Astrocyte (in vitro differentiated cells and primary cell): ENCODE measurements at places on chromosomes 1 and 21.

GRCh38 chr1:236451796-236452373 lies 57.8 kb downstream of the EDARADD start:
- DNase-seq: no peak

DNA sequence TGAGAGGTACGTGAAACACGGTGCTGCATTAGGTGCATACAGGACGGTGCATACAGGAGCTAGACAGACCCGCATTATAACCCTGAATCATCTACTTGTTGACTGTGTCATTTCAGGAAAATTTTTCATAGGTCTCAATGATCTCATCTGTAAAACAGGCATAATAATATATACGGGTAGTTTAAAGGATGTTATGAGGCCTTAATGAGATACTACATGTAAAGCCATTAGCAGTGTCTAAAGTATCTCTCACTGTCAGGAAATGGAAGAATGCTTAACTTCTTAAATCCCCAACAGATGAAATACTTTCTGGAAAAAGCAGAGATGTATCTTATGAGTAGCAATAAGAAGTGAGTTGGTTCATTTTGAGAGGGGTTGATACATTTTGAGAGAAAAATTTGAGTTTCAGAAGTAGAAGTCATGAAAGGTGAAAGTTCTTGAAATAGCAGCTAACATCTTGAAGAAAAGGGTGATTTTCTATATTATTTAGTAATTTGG lies 669.6 kb downstream of the PTPRC start:
- DNase-seq: no peak

- DNase-seq: no peak
Measured at GRCh38 chr21:25097648-25098047, 509.6 kb downstream of the MRPL39 start.

DNA sequence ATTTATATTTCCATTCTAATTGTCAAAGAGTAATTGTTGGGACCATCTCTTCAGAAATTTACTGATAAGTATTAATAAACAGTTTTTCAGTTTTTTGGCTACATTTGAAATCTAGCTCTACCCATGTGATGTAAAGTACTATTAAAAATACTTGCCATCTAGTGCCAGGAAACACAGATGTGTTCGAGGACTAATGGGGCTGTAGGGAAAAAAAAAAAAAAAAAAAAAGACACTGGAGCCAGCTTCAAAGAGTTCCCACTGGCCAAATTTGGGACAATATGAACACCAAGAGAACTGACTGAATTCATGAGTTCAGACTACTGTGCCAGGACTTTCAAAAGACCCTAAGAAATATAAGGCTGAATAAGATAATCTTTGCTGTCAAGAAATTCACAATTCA lies 65.2 kb upstream of the GFI1 start:
- no peak for DNase-seq

DNA sequence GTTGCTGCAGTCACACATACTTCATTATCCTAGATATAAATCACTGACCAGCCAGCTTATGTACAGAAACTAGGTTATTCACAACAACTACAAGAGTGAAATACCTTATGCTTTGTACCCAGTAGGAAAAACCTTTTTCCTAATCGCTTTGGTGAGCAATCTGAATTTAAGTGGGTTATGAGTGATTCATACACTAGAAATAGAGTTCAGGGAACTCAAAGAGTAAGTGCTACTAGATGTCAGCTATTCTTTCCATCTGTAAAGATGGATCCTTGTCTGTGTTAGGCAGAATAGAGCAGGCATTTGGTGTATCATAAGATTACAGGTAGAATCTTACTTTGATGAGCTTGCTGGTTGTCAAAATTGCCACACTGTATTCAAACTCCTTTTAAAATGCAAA lies 101.9 kb downstream of the ZNF644 start:
- DNase-seq: peak; percentile 35

DNA sequence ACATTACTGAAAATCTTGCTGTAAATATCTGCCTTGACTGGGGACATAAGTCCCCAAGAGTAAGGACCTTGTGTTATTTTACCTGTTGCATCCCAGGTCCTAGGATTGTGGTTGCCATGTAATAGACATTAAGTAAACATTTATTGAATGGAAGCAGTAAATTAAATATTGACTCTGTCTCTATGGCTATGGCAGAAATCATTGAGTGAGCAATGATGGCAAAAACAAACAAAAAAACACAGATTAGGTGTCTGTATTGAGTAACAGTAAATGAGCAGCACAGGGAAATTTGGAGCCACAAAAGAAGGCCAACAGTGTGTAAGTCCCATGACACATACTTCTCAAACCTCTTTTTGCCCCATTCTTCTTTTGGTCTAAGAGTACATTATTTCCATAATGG lies 240.4 kb downstream of the NFIA start:
- no peak for DNase-seq

- DNase-seq: no peak
Measured at GRCh38 chr1:46585312-46585938, 18.6 kb downstream of the MKNK1 start.

GRCh38 chr1:28855469-28855951 lies 43.5 kb downstream of the OPRD1 start:
- no peak for DNase-seq

DNA sequence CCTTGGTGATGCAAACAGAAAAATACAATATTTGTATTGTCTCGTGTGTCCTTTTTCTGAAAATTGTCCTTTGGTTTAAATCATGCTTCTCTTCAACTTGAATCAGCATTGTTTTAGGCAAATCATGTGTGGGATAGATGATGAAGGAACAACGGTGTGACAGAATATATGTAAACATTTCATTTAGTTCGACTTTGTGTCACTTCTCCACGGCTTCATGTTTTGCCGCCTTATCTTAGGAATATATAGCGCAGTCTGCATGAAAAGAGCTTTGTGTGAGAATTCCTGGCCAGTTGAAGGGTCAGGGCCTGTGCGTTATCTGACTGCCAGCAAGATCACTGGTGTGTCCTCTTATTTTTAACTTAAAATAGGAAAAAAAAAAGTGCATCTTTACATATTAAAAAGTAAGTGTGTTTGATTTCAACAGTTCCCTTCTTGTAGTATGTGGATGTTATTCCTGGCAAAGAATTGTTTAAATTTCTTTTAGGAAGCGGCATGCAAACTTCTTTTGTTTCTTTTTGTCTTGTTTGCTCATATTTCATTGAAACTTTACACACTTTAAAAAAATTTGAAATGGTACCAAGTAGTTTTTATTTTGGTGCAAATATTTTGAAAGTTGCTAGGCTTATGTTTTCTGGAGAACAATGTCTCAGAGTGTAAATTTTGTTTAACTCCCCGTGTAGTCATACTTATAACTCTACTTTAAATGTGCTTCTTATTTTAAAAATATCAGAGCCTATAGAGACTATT lies 465.2 kb downstream of the USP25 start:
- DNase-seq: peak; percentile 45

DNA sequence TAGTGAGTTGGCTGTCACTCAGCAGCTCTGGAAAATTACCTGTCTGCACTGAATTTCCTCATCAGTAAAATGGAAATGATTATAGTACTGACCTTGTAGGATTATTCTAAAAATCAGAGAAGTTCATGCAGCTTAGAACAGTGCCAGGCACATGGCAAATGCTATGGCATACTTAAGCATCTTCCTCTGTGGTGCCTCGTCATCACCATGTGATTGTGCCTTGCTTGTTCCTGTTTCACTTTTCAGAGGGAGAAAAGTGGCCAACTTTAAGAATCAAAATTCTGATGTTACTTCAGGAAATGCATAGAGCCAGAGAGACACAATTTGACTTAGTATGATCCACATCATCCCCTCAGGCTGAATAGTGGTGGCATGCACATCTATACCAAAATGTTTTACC lies 203.6 kb downstream of the ROR1 start:
- DNase-seq: no peak

DNA sequence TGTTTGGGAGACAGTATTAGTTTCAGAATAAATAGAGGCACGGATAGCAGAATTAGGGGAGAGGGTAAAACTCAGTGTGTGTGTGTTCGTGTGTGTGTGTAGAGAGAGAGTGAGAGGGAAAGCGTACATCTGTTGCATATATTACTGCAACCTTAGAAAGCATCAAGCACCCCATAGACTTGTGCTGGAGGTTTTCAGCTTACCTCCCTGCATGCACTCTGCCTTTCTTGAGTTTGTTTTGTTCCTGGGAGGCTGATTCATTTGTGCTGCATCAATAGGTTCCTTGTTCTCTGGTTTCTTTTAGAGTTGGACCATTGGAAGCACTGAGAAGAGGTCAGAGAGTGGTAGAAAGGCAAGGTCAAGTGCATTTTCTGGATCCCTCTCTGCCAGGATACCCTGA lies 104.4 kb upstream of the KCNK1 start:
- DNase-seq: no peak

DNA sequence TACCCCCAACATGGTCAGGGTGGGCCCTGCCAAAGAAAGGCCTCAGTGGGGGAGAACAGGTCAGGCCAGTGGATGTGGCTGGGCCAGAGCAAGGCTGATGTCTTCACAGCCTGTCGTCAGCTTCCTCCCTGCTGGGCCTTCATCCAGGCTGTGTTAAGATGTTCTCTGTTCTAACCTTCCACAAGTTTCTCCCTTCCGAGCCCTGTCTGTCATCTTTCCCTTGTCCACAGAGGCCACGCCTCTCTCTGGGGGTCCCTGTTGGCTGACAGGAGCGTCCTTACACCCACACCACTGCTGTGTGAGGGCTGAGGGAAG lies 36.2 kb downstream of the SIM2 start:
- DNase-seq: no peak

GRCh38 chr21:32181457-32181856 lies 97.4 kb downstream of the MIS18A start:
- no peak for DNase-seq

GRCh38 chr1:206488466-206488865 lies 18.2 kb downstream of the IKBKE start:
- no peak for DNase-seq

GRCh38 chr1:186843226-186843625 lies 14.5 kb downstream of the PLA2G4A start:
- DNase-seq: no peak

GRCh38 chr1:220888417-220888986 lies 9.3 kb downstream of the HLX start:
- DNase-seq: no peak

DNA sequence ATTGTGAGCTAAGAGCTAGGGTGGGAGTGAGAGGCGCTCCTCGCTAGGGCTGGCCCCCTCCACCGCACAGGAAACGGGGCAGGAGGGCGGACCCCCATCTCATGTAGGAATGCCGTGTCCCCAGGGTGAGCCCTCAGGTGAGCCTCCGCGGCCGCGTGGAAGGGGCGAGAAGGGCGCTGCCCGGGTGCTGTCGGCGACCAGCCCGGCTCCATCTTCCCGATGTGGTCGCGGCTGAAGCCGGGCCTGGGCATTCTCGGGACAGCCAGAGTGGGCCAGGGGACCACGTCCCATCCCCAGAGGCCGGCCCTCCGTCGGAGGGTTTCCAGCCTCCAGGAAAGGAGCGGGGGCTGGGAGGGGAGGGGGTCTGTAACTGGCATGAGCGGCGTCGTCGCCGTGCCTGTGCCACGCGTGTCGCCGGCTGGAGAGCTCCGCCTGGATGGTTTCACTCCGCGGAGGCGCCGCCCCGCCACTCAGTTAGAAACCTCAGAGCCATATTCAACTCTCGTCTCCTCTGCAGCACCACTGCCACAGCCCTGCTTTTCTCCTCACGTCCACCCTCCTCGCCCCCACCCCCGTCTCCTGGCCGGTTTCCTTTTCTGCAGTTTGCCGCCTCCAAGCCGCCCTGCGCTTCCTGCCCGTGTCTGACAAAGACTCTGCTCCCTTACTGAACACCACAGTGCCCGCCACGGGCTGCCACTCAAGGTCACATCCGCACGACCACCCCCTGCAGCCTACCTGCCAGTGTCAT lies at the start of gene TMEM269:
TSS of gene TMEM269 (plus strand) at position 46 of the 748 bp plus-strand sequence. CDS start 4,903 bp downstream, outside the sequence.
- DNase-seq: no peak

DNA sequence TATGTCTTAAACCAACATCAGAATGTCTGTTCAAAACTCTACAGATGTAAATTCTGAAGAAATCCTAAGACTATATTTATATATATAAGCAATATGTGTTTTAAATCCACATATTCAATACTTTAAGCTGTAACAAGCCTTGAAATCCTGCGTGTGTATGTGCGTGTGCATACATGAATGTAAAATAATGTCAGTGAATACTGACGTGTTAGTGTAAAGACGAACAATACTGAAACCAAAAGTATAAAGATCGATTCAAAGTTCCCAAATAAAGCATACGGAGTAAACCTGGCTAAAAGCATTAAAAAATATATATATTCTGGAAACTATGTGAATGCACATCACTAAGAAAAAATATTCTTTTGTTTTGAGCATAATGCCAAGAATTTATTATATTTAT lies 668.6 kb upstream of the NCAM2 start:
- no peak for DNase-seq

DNA sequence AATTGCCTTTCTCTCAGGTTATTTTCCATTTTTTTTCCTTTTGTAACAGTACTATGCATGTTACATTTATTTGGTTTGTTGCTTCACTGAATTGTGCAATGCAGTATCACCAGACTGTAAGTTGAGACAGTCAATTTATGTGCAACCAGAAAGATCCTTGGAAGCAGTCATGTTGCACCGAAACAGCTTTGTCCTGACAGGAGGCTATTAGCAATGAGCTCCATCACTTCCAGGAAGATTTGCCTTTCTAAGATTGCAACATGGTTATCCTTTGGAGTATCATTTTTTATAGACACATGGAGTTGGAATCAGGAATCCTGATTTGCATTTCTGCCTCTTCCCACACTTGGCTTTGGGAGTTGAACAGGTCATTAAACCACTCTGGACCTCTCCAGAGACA lies 84.5 kb upstream of the ST6GALNAC5 start:
- no peak for DNase-seq

DNA sequence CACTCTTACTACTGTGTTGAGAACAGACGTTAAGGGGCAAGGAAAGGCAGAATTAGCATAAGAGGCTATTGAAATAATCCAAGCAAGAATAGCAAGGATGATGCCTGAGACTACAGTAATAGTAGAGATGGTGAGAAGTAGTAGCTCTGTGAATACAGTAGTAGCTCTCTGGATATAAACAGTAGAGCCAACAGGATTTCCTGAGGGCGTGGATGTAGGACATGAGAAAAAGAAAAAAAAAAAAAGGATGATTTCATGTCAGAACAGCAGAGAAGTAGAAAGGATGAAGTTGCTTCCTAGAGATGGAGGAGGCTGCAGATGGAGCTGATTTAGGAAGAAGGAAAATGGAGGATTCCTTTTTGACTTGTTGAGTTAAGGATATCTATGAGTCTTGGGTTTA lies 112.3 kb downstream of the OMA1 start:
- DNase-seq: no peak

DNA sequence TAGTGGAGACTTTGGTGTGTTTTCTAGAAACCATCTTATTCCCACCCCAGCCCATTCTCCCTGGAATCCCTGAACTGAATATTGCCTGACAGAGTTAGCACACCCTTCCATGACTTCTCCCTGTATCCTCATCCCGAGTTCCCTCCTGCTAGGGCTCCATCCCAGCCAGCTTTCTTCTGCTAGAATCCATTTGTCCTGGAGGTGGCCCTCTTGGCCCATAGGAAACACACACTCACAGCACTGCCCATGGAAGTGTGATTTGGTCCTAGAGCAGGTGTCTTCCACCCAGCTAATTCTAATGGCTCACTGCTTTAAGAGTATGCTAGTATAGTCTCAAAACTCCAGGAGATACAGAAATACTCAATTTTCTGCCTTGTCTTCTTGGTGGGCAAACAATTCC lies 4.1 kb downstream of the KRTAP15-1 start:
- DNase-seq: no peak
